ENCODE measurements at places on chromosomes 1 and 21.

GRCh38 chr1:219771080-219771479 lies 157.3 kb downstream of the SLC30A10 start:
- DNase-seq, result peak; percentile 80

DNA sequence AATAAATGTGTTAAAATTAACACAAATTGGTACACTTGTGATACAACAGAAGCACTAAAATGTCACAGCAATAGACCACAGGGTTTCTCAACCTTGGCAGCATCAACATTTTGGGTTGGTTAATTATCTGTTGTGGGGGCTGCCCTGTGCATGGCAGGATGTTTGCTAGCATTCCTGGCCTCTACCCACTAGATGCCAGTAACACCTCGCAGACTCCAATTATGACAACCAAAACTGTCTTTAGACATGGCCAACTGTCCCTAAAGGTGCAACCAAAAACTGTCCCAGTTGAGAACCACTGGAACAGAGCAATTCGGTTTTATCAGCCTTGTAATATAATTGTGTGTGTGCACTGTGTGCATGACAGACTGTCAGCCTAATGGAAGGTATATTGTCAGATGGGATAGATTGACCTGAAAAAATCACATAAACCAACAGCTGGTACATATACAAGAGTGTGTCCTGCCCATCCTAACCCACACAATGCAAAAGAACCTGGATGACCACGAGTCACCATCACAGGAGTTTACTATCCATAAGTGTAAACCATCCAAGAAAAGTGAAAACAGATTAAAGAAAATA lies 13.5 kb upstream of the ERG start:
- no peak for DNase-seq

- DNase-seq, result no peak
Measured at GRCh38 chr1:153259387-153259786, at the start of gene LORICRIN. TSS of gene LORICRIN (plus strand) at chr1:153259687. CDS start at chr1:153260950, 1,263 bp downstream.

GRCh38 chr1:216178281-216178680 lies 245.0 kb downstream of the USH2A start:
- DNase-seq, result no peak

GRCh38 chr1:70071601-70072000 lies 133.8 kb downstream of the LRRC40 start:
- peak; percentile 77 for DNase-seq

- no peak for DNase-seq
Measured at GRCh38 chr1:21392587-21393263, 47.2 kb upstream of the NBPF3 start.

GRCh38 chr1:153380711-153381110 lies 5.3 kb upstream of the S100A12 start:
- DNase-seq, result no peak

DNA sequence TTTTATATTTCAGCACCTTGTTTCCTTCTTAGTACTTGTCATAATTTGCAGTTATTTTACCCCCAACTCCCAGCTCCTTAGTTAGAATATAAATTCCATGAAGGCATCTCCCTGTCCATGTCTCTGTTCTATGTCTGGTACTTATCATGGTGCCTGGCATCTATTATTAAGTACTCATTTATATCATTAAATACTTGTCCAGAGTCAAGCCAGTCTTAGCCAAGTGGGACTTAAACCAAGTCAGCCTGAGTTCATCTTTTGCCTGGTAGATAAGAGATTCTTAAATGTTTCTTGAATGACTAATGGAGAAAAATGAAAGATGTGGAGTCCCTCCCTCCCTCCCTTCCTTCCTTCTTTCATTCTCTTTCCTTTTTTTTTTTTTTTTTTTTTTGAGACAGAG lies 9.4 kb downstream of the SLC25A44 start:
- DNase-seq, result peak; percentile 48

GRCh38 chr21:33374080-33374449 lies 29.1 kb upstream of the IFNGR2 start:
- no peak for DNase-seq

- peak; percentile 99 for DNase-seq
Measured at GRCh38 chr1:246592695-246593094, 26.4 kb downstream of the CNST start.

GRCh38 chr1:197954718-197955418 lies 37.7 kb downstream of the LHX9 start:
- DNase-seq, result no peak

- no peak for DNase-seq
Measured at GRCh38 chr1:240666568-240667198, 54.7 kb upstream of the GREM2 start.

- DNase-seq, result no peak
Measured at GRCh38 chr1:30512914-30513265, 210.5 kb downstream of the MATN1 start.

- peak; percentile 93 for DNase-seq
Measured at GRCh38 chr1:7117399-7118281, 332.4 kb downstream of the CAMTA1 start.

- peak; percentile 75 for DNase-seq
Measured at GRCh38 chr1:234573711-234574299, 36.2 kb downstream of the IRF2BP2 start.

DNA sequence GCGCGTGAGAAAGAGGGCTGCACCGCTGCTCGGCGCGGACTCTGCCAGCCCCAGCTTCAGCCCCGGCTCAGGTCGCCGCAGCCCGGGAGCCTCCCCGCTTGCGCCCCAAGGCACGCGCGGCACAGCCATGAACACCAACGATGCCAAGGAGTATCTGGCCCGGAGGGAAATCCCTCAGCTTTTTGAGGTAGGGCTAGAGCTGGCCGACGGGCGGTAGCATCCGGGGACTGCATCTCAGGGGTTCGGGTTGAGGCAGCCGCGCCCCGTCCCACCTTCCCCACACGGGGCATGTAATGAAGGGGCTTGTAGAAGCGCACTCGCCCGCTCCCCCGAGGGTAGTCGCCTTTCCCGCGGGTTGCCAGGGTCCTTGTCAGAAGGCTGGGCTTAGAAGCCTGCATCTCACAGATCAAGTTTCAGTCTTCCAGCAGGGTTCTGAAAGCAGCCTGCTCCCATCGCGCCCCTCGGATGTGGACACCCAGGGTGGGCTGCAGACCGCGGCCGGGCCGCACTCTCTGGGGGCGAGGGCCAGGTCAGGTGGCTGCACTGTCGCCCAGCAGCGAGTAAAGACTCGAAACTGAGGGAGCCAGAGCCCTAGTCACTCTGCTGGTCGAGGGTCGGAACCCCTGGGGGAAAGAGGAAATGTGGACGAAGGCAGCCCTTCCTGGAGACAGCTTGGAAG lies 507 bp downstream of the AK5 start:
- peak; percentile 38 for DNase-seq

- peak; percentile 35 for DNase-seq
Measured at GRCh38 chr1:167344112-167344511, 123.4 kb downstream of the POU2F1 start.

DNA sequence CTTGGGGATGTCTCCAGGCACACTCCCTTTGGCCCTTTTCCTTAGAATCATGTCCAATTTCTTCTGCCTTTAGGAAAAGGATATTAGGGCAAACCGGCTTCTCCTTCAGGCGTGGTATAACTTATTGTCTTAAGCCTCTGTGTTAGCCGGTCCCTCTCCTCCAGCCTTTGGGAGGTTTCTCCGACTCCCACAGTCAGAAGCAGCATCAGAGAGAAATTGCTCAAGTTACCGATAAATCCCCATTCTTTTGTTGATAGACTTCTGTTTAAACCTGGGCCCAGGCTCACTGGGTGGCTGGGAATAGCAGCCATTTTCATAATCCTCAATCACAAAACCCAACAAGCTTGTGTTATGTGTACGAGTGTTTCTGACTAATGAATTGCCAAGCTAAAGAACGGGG lies 85.4 kb upstream of the KAZN start:
- no peak for DNase-seq

DNA sequence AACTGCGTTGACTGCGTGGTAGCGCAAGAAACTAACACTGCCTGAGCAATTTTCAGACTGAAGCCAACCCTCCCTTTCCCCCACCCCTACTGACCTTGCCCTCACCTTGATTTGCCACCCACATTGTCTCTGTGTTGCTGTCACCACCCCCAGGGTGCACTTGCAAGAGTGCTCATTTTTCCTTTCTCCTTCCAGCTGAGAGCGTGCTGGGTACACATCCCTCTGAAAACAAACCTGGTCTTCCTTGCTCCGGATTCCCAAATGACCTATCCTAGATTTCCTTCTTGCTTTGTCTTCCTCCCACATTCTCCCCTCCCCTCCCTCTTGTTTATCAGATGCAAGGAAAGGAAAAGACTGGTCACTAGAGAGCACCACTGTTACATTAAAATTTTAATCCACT lies 24.2 kb downstream of the MPZ start:
- no peak for DNase-seq

DNA sequence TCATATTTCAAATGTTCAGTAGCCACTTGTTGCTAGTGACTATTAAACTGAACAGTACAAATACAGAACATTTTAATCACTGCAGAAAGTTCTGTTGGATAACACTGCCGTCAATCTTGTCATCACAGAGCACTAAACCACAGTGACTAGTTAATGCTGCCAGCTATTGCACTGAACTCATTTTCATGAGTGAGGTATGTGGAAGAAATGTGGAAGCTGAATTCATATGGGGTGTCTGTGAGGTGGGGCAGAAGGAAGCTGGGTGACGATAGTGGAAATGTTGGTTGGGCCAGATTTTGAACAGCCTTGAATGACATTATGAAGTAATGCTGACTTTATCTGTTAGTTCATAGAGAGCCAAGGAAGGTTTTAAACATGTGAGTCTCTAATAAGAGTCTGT lies 49.6 kb downstream of the OSBPL9 start:
- DNase-seq, result peak; percentile 95

GRCh38 chr21:26888256-26888655 lies 43.0 kb upstream of the ADAMTS1 start:
- peak; percentile 73 for DNase-seq

GRCh38 chr1:12369258-12369657 lies 139.4 kb downstream of the VPS13D start:
- DNase-seq, result no peak

DNA sequence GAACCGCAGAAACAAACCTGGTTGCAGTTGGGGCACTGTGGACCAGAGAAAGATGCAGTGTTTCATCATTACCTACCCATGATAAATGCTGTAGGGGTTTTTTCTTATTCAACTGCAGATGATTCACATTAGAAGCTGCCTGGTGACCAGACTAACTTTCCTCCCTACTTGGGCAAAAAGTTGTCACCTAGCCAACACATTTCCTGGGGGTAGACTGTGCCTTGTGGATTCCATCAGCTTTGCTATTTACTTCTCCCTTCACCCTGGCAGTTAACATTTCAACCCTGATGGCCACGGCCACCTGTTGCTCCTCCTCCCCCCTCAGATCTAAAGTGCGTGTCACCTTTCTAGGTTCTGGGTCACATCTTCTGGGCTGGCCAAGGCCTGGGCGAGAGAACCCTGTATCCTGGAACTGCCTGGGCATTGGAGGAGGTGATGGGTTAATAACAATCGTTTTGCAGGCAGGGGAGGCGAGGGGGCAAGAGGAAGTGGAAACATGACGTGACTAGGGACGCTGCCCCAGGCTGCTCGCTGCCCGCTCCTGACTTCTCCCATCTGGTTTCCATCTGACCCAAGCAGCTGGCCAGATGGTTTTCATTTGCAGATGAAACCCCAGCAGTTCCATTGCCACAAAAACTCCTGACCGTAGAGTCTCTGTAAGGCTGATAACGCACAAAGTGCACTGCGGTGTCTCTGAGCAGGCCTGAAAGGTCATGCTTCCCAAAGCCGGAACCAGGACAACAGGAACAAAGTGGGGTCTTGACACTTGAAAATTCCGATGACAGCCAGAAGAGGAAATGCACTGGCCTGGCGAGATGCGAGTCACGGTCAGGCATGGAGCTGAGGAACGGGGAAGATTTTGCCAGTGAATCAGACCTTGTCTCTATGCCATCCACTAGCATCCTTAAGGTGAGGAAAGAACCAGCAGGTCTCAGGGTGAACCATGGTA lies 36.6 kb downstream of the CAPZB start:
- peak; percentile 93 for DNase-seq

DNA sequence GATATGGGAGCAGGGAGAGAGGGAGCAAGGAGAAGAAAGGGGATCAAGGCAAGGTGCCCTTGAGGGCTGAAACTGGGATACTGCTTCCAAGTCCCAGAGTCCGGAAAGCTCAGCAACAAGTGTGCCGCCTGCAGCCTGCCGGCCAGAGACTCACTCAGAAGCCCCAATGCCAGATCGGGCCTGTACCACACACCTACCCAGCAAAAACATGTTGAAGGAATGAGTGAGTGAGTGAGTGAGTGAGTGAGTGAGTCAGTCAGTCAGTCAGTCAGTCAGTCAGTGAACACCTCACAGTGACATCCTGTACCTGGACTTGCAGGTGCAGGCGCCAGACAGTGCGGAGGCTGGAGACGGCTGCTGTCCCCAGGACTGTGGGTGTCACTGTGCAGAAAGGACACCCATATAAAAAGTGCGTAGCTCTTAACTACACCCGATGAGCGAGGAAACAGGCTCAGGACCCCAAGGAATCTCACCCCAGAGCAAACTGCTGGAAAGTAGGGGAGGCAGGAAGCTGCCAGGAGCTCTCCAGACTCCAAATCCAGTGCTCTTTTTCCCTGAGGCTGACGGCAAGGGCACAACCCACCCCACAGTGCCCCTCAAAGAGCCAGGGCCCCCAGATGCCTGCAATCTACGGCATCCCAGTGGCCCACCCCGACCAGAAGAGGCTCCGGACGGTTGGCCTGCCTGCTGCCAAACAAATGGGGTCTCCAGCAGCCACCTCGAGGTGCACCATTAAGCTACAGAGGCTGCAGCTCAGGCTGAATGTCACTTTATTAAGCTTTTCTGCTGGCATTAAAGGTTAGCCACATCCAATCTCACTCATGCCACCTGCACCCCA lies 261.7 kb downstream of the NPHP4 start:
- DNase-seq, result no peak

DNA sequence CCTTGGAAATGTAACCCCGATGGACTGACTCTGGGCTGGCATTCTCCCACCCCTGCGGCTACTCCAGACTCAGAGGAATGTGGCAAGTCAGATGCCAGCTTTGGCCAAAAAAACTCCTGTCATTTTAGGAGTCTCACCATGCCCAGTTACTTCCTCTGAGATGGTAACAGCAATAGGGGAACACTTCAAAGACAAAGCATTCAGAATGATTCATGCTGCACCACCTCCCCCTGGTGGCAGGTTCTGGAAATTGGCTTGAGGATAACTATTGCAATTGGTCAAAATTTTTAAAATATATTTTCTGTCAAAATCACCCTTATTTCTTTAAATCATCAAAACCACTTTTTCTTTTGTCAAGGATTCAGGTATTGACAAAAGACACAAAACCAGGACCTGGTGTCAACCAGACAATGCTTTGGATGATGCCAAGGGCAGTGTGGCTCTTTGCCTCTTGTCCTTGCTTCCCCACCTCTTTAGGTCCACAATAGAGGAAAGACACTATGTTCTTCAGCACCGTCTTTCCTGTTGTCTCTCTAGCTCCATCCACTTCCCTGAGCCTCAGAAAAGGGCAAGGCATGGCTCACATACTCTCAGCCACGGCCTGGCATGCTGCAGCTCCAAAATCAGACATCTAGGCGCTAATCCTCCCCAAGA lies 9.9 kb upstream of the CDCA8 start:
- DNase-seq, result peak; percentile 72

- no peak for DNase-seq
Measured at GRCh38 chr1:99250728-99251127, 13.6 kb upstream of the PLPPR4 start.

GRCh38 chr1:186849271-186849671 lies 20.5 kb downstream of the PLA2G4A start:
- DNase-seq, result no peak

- DNase-seq, result no peak
Measured at GRCh38 chr1:199313444-199313843, 674.6 kb downstream of the PTPRC start.
